ENCODE measurements at places on chromosomes 6 and 20.
A peak's percentile ranks its signal among the peaks of the same experiment; 100 is the strongest.

DNA sequence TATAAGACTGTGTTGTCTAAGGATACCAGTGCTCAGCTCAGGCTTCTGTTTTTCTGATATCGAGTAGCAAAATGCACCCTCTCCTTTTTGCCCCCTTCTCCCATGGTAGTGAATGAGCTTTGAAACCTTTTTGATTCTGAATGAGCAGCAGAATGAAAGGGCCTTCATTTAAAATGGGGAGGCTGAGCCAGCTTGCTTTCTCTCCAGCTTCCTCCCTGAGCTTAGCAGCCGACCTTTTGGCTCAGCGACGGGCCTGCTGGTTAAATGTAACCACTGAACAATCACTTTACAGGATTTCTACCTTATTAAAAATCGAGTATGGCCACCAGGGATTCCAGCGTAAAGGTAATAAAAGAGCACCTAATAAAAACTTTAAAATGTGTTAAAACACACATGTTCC is 133.7 kb upstream of the SPACA1 start:
- DNase-seq, result no peak

DNA sequence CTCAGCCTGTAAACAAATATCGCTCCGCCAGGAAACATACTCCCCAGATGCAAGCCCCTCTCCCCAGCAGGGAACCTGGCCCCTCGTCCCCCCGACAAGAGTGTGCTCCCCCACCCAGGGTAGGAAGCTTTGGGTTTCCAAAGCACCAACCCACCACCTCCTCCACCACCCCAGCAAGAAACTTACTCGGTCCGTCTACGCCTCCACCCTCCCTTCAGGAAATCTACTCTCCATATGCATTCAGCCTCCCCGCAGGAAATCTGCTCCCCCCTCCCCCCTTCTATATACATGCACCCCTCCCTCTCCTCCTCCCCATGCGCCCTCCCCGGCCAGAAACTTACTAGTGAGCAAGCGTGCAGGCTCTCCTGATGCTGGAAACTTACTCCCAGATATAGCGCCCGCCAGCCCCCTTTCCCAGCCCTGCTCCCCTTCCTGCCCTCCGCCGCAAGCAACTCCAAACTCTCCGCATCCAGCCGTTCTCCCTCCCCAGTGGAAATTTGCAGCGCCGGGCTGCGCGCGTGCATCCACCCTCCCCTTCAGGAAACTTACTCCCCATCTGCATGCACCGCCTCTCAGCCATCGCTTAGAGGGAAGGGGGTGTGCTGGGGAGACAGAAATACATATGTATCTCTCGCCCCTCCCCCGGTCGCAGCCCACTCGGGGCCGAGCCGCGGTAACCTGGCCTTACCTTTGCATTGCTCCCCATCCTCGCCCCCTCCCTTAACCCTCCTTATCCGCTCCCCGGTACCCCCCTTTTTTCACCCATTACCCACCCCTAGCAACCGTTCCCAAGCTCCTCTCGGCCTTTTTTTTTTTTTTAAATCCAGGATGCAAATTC is at the start of gene TRERF1:
TSS of gene TRERF1 (minus strand) at position 594 of the 838 bp plus-strand sequence. CDS start 182,336 bp downstream, outside the sequence.
- DNase-seq, result peak; percentile 69

- DNase-seq, result peak; percentile 89
Observed at GRCh38 chr6:158789115-158789917, 29.9 kb downstream of the EZR start.

GRCh38 chr6:1070085-1070521 is 241.8 kb upstream of the FOXQ1 start:
- no peak for DNase-seq

GRCh38 chr20:11047559-11047958 is 373.8 kb upstream of the JAG1 start:
- no peak for DNase-seq

GRCh38 chr6:72849346-72849745 is 227.5 kb downstream of the KCNQ5 start:
- no peak for DNase-seq

DNA sequence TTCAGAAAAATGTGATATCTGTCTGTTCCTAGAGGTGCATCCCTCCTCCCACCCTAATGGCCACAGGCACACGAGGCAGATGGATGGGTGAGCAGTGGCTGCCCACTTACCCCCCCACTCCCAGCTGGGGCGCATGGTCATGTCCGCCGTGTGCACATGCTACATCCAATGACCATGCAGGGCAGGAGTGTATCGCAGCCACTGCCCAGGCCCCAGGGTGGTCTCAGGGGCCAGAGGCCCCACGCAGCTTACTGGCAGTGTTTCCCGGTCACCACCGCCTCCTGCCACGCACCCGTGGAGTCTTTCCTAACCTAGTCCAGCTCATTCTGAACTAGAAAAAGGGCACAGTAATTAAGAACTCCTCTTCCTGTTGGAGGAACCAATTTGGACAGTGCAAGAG is 11.7 kb upstream of the HTR1B start:
- DNase-seq, result no peak
